ENCODE measurements at places on chromosomes 12 and 14. TPM values are rescaled to one million over a fixed set of nuclear protein-coding genes. Genes with fewer than 3 reads are reported as not detected.

Gene IL22
- total RNA-seq: not detected

Gene ASCL1
- total RNA-seq: not detected

Gene LIN7A
- under 0.01 TPM for total RNA-seq

Gene BDKRB1
- not detected for total RNA-seq

Gene CLEC6A
- total RNA-seq: not detected

Gene EGLN3
- total RNA-seq: 0.45 TPM

Gene KLHL33
- 0.05 TPM for total RNA-seq

Gene IRAK4
- 6.1 TPM for total RNA-seq

Gene SMARCD1
- total RNA-seq: 178 TPM

Gene EID3
- total RNA-seq: 11.1 TPM

Gene OR4E2
- total RNA-seq: not detected

Gene CLEC14A
- not detected for total RNA-seq

Gene DDX23
- 66.8 TPM for total RNA-seq

Gene TESPA1
- not detected for total RNA-seq

Gene HOXC12
- 2.8 TPM for total RNA-seq

Gene COX8C
- total RNA-seq: not detected

Gene RAD9B
- total RNA-seq: 0.24 TPM

Gene BIN2
- not detected for total RNA-seq

Gene OR6C2
- not detected for total RNA-seq

Gene CLEC9A
- not detected for total RNA-seq

Gene KIF5A
- total RNA-seq: 0.41 TPM

Gene RPS6KL1
- total RNA-seq: 6.9 TPM

Gene CAPS2
- 0.38 TPM for total RNA-seq

Gene TAOK3
- total RNA-seq: 15.6 TPM

Gene MFAP5
- not detected for total RNA-seq

Gene IL31
- total RNA-seq: not detected

Gene GNB3
- total RNA-seq: 0.60 TPM

Gene ASB2
- not detected for total RNA-seq

Gene STK38L
- total RNA-seq: 24.0 TPM

All from A375 (cell line).